ENCODE measurements at places on chromosomes 12 and 14.
A peak's percentile ranks its signal among the peaks of the same experiment; 100 is the strongest.

DNA sequence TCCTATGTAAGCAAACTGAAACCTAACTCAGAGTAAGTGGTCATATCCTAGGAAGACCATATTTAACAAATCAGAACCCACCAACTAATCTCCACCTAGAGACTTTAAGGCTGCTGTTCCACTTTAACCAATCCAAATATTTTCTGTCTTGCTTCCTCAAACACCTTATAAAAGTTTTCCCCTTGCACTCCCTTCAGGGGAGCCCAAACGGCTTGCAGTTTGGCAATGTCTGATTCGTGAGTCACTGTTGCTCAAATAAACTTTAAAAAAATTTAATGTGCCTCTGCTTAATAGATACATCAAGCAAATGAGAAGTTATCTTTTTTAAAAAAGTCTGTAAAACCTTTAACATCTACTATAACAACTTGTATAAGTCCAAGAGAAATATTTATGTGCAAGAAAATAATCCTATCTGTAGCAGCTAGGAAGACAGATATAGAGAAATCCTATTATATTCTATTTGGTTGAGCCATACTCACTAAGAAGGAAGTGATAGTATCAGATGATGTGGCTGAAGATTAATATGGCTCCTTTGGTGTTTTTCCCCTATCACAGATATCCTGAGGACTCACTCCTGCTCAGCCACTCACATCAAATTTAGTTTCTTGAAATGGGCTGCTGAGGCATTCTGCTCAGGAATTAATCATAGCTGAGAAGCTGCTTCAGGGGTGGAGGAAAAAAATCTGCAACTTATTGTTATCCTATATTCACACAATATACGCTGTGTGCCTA, 65.1 kb upstream of the DUSP6 start:
- DNase-seq = peak; percentile 27

- DNase-seq = no peak
These were observed 134.1 kb downstream of the TPH2 start for GRCh38 chr12:72072592-72073212.

GRCh38 chr12:64860446-64860998, 36.1 kb downstream of the TBC1D30 start:
- no peak for DNase-seq

- DNase-seq = no peak
These were observed 219.8 kb upstream of the CDKN3 start for GRCh38 chr14:54177019-54177418.

DNA sequence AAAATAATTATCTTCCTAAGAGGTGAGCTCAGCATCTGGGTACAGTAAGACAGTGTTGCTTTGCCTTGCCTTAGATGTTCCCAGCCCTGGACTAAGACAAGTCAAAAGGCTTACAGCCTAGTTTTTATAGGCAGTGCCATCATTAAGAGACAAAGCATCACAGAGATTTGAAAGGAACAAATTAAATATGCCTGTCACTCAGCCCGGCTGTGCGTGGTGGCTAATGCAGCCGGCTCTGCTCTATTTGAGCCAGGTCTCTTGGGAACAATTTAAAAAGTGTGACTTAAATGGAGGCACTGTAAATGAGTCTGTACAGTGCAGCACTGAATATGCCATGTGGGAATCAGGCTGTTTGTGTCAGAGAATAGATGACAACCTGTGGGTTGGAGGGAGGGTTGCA, 1687.4 kb upstream of the FLRT2 start:
- no peak for DNase-seq

DNA sequence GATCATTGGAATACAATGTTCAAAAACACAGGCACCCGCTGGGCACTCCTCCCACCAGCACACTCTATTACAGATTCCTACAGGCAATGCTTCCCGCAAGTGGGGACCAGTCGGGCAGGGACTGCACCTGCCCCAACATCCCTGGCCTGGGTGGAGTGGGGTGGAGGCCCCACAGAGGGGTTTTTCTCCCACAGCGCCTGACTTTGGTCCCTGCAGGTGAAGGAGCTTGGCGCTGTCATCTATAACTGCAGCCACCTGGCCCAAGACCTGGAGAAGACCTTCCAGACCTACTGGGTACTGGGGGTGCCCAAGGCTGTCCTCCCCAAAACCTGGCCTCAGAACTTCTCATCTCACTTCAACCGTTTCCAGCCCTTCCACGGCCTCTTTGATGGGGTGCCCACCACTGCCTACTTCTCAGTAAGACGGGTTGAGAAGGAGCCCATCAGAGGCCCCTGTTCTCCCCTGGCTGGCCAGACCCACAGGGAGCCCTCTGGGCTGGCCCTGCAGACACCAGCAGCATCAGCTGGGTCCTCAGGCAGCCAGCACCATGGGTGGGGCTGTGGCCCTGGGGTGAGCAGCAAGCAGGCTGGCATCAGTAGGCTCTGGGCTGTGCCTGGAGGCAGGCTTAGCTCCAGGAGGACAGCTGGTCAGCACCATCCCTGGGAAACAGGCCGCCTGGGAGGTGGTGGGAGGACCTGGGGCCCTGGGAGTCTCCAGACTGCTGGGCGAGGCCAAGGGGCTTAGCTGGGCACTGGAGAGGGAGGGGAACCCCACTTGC, 6.0 kb downstream of the PLD4 start:
- DNase-seq = no peak

DNA sequence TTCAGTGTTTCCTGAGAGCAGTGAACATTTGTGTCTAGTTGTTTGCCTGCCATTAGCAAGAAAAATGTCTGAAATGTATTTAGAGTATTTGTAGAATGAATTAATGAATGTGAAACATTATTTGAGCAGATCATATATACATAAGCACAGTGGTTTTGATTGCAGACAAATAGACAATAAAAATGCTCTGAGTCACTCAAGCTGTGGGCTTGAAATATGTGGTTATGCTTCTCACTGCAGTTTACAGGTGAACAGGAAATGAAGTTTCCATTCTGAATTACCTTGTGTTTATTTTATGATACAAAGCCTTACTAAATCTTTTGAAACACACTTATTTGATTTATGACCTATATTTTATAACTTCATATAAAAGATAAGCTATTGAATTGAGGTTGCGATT, 827.7 kb downstream of the TMTC2 start:
- no peak for DNase-seq

DNA sequence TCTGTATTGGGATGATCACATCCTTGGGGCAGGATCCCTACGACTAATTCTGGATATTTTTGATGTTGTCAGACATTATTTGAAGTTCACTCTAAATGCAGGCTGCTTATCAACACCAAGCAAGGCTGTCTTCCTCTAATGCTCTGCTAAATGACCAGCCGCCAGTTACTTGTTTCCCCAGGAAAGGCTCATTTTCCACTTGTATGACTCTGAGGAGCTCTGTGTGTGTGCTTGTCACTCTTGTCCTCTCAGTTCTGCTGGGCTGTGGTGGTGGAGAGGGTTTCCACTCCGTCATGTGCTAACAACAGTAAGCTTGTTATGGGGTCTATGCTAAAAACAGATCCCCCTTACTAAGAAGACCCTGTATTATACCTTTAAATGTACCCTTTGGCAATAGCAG, 42.1 kb downstream of the ATL1 start:
- DNase-seq = no peak

- DNase-seq = peak; percentile 84
These were observed 1.3 kb upstream of the TEDC1 start for GRCh38 chr14:105489542-105490266.

DNA sequence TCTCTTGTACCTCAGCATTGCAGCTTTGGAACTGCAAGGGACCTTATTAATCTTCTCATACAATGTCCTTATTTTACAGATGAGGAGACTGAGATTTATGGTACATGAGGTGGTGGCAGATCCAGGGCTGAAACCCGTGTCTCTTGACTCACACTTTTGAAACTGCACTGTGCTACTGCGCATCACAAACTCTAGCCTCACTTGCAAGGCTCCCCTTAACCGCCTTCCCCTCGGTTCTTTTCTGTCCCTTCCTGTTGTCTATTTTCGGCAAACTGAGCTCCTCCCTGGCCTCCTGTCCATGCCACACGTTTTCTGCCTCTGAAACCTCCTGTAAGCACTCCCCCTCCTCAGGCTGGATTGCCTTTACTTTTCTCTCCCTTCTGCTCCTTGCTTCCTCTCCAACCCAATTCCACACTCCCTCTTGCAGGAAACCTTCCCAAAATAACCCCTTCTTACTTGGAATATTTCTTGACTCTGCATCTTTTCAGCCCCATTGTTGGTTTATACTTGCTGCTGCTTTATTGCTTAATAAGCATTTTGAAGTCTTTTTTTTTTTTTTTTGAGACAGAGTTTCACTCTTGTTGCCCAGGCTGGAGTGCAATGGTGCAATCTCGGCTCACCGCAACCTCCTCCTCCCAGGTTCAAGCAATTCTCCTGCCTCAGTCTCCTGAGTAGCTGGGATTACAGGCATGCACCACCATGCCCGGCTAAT, 72.4 kb upstream of the CISTR start:
- DNase-seq = no peak

GRCh38 chr12:30969606-30970395, 43.3 kb downstream of the TSPAN11 start:
- DNase-seq = no peak

GRCh38 chr12:79547735-79548609, 142.8 kb downstream of the PAWR start:
- DNase-seq = peak; percentile 79

GRCh38 chr12:44331269-44331668, 495.4 kb downstream of the TMEM117 start:
- no peak for DNase-seq

DNA sequence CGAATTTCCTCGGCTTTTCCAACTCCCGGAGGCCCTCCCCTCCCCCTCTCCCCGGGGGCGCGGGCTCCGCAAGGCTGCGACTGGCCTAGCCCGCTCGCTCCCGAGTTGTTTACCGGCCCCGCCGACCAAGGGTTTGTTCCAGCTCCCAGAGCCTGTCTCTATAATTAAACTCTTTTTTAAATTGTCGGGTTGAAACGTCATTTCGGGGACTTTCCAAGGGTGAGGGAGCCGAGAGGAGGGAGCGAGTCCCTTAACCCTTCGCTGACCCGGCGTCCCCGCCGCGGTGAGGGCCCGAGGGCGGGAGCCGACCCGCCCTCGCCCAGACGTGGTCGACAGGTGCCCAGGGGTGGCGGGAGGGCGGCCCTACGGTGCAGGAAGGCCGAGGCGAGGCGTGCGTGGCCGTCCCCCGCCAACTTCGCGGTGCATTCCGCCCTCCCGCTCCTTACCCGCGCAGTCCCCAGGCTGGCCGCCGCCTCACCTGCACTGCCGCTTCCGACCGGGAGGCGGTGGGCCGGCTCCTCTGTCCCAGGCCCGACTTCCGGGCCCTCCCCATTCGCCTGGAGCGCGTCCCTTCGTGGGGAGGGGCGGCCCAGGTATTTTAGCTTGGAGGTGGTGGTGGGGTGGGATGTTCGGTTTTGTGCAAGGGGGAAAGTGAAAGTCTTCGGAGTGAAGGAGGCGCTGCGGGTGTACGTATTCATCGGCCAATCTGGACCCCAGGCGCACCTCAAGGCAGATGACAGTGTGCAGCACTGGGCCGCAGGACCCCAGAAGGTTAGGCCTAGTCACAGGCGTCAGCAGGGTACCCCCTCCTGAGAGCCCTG, 2.9 kb upstream of the ZFP36L1 start:
- DNase-seq = peak; percentile 83

DNA sequence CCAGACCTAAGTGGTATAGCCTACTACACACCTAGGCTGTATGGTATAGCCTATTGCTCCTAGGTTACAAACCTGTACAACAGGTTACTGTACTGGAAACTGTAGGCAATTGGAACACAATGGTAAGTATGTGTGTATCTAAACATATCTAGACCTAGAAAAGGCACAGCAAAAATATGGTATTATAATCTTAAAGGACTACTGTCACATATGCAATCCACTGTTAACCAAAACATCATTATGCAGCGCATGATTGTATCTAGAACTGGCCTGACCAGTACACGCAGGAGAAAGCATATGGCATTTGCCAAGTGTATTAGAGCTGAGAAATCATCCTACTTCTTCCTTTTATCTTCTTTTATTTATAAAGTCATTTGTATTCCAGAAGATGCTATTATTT, 75.5 kb downstream of the SLC8A3 start:
- DNase-seq = no peak

DNA sequence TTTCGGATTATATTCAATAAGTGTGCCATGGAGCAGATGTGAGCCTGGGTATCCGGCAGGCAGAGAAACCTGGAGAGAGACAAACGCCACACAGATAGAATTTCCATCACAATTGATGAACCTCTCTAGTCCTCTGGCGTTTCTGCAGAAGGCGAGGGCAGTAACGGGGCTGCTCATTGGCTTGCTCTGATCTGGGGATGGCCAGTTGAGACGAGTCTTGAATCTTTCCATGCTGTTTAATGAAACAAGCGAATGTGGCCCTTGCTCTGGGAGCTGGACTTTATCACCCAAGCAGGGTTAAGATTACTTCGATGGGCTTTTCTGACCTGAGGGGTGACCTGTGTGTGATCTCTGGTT, 42.4 kb upstream of the CLMN start:
- DNase-seq = no peak

DNA sequence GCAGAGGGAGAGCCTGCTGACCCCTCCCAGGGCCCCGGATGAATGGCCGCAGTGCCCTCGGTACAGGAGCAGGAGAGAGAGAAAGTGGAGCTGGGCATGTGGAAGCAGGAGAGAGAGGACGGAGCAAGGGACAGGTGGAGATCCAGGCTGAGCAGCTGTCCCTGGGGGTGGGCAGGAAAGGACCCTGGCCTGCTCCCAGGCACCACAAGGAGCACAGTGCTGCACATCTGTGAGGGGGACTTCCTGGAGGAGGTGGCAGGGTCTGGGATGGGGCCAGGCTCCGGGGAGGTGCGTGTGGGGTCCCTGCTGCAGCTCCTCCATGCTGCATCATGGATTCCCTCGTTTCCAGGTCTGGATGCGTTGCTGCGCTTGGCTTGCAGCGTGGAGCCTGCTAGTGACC, 13.0 kb upstream of the DLK1 start:
- no peak for DNase-seq

DNA sequence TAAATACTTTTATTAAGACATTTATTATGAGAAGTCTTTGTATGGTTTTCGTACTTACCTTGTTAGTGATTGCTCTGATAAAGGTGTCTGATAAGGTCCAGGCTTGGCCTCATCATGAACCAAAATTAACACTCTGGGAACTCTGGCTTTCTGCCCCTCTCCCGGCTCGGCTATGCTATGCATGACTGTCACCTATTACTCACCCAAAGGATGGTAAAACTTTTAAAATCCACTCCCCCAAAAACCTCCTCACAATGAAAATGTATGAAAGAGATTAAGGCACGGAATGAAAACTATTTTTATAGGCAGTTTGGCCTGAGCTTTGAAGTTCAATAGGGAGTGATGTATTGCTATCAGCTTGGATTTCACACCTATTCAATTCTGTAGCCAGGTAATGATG, 217.3 kb upstream of the TBX3 start:
- peak; percentile 35 for DNase-seq

DNA sequence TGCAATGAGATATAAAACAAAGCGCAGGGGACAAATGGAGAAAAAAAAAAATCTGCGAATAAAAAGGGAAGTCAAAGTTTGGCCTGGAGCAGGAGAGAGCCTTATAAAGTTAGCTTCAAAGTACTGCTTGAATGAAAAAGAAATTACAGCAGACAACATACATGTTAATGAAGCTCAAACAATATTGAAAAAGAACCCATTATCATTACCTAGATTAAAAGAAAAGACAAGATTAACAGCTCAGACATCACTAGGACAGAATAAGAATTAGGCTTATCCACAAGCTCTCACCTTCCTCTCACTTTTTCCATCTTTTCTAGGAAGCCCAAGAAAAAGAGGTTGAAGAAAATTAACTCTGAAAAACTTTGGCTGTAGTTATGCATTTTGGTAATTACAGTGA, 503.5 kb downstream of the ETNK1 start:
- no peak for DNase-seq

- peak; percentile 17 for DNase-seq
These were observed 127.0 kb upstream of the RPH3A start for GRCh38 chr12:112664569-112664968.

- DNase-seq = no peak
These were observed 29.1 kb upstream of the PTPRB start for GRCh38 chr12:70666364-70666763.

- DNase-seq = peak; percentile 97
These were observed 105.2 kb upstream of the ATF7IP start for GRCh38 chr12:14260011-14260993.
